ENCODE measurements at places on chromosomes 5 and 9.
A peak's percentile ranks its signal among the peaks of the same experiment; 100 is the strongest.

GRCh38 chr5:42840269-42840668 is 28.6 kb upstream of the SELENOP start:
- DNase-seq: no peak

- DNase-seq: peak; percentile 71
These were observed 456.6 kb downstream of the RAB3C start for GRCh38 chr5:59039296-59040023.

DNA sequence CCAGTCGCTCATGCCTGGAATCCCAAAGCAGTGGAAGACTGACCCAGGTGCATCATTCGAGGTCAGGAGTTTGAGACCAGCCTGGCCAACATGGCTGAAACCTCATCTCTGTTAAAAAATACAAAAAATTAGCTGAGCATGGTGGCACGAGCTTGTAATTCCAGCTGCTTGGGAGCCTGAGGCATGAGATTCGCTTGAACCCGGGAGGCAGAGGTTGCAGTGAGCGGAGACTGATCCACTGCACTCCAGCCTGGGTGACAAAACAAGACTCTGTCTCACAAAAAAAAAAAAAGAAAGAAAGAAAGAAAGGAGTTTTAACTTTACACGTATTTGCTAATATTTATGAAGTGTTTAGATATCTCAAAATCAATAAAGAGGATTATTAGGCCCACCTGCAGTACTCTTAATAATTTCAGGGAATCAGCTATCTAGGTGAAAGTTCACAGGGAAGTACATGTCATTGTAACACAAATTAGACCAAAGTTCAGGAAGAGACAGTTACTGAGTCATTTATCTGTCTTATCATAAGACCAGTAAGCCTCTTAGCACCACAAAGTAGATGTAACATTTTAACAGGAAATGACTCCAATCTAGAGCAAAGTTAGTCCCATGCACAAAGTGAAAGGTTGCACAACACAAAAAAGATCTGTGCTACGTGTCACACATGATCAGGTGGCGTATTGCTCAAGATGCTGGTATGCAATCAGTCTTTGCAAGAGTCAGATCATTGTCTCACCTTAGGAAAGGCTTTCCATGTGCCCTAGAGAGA is 34.1 kb upstream of the PLIN2 start:
- DNase-seq: no peak

DNA sequence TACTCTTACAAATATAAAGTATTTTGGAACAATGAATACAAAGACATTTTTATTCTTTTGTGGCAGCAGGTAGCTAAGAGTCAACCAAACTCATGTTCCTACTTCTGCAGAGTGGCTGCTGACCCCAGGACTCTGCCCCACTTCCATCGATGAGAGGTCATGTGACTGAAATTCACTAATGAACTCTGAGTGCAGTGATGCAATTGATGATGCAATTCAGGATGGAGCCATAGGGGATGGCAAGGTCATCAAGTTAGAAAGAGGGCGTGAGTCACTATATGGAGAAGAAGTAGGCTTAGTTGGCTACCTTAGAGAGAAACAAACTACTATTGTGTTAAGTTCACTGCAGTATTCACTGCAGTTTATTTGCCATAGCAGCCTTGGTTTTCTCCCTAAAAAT is 340.4 kb downstream of the CTNND2 start:
- no peak for DNase-seq

- no peak for DNase-seq
These were observed 75.1 kb downstream of the KCNT1 start for GRCh38 chr9:135776893-135777622.

DNA sequence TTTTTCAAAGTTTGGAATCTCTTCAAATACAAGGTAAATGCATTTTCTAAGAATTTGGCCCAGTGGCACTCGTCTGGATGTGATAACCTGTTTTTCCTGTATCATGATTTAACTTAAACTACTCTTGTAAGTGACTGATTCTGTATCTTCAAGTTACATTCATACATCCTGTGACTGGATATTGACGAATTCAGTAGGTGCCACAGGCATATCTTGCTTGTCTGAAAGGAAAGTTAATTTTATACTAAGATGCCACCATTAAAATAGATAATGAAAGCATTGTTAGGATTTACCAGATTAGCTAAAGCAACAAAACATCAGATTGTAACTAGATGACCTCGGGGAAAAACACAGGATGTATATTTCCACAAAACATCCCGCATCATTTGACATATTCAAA is 175.3 kb upstream of the ZNF608 start:
- DNase-seq: no peak

- peak; percentile 76 for DNase-seq
These were observed 52.4 kb downstream of the AHRR start for GRCh38 chr5:373710-374602.

DNA sequence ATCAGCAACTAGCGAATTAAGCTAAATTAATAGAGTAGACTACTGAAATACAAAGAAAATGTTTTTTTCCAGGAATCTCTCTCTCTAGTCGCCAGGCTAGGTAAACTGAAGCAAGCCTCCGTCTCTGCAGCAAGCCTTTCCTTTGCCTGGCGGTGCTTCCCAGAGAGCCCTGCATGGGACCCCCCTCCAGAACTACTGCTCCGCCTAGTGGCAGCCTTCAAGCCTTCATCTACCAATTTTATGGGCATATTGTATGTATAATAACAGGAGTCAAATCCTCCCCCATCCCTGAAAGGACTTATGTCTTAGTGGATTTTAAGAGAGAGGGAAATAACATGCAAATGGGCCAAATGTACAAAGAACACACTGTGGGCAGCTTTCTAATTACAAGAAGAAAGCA is 241.9 kb downstream of the SAXO1 start:
- no peak for DNase-seq

DNA sequence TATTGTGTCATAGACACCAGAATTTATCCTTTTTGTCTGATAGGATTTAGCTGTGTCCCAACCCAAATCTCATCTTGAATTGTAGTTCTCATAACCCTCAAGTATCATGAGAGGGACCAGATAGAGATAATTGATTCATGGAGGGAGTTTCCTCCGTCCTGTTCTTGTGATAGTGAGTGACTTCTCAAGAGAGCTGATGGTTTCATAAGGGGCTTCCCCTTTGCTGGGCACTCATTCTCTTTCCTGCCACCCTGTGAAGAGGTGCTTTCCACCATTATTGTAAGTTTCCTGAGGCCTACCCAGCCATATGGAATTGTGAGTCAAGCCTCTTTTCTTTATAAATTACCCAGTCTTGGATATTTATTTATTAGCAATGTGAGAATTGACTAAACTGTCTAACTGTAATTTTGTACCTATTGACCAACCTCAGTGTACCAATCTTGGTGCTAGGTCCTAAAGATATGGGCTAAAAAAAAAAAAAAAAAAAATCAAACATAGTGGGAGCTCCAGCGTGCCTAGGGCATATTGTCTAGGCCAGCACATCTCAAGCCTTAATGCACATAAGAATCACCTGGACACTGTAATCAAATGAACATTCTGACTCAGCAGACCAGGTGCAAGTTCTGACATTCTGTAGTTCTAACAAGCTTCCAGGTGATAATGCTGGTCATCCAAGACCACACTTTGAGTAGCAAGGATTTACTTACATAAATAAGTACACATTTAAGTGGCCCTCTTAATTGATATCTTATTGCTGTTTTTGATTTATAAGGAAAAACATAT is 30.5 kb downstream of the ST8SIA4 start:
- no peak for DNase-seq

DNA sequence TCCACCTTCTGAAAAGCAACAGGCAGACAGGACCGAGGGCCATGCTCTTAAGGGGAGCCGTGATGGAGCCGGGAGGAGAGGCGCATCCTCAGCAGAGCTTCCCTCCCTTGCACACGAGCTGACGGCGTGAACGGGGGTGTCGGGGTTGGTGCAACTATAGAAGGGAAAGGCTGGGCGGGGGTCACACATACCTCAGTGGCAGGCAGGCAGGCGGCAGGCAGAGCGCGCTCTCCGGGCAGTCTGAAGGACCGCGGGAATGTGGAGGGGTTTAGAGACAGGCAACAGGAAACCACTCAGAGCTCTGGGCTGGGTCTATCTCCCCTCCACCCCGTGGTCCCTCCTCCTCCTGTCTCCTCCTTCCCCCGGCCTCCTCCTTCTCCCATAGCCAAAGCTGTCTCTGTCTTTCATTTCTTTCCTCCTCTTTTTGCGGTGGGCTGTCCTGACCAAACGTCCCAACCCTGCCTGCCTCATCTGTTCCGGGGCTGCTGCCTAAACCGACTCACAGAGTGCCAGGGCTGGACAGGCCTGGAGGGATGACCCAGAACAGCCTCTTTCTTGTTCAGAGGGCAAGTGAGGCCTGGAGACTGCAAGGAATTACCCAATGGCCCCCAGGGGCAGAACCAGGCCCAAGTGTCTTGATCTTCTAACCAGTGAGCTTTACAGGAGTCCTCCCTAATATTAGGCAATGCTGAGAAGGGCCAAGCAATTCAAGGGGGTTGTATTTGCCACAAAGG is at the start of gene SPARC:
SPARC (minus strand) TSS at position 242 of the 734 bp plus-strand sequence. CDS start 10,727 bp downstream, outside the sequence.
- no peak for DNase-seq

GRCh38 chr5:958701-959571 is 49.7 kb upstream of the NKD2 start:
- no peak for DNase-seq

- no peak for DNase-seq
These were observed 2.2 kb upstream of the TGFBI start for GRCh38 chr5:136026636-136027035.

GRCh38 chr9:127854184-127854806 is at the start of gene ENG:
Gene ENG, minus strand, starts transcription at chr9:127854658. Its CDS starts 303 bp downstream, at chr9:127854355.
- DNase-seq: no peak

GRCh38 chr5:29935371-29935770 is 1258.1 kb upstream of the CDH6 start:
- no peak for DNase-seq

GRCh38 chr5:22496666-22497065 is 356.5 kb downstream of the CDH12 start:
- no peak for DNase-seq

GRCh38 chr5:147852365-147852764 is 20.9 kb upstream of the SPINK1 start:
- no peak for DNase-seq

DNA sequence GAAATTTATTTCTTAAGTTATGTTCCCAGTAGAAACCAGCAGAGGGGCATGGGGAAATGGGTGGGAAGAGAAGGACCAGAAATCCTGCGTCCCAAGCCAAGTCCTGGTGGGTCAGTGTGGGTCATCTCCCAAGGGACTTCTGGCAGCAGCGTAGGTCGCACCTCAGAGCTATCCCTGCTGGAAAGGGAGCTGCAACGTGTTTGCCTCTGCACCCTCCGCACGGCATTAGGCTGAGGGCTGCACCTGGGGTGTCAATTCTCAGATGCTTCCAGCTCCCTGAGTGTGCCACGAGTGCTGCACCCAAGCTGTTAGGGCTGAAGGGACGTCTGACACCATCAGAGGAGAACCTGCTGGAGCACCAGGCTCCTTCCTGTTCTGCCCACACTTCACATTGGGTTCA is 182.8 kb downstream of the CACNA1B start:
- DNase-seq: no peak

DNA sequence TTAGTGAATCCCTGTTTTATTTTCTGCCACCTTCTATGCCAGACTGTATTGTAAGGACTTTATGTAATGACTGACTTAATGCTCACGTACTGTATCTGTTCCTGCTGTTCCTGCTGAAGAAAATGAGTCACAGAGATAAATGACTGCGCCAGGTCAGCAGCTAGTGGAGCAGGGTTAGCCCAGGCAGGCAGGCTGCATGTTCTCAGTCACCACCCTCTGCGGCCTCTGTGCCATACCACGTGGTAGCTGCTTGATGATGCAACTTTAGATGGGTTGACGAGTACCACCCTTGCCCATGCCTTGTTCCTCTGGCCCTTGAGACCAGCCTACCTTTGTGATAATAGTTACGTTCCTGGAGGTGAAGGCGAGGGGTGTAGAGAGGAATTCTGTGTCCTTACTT is 161.9 kb downstream of the TRIO start:
- no peak for DNase-seq

- no peak for DNase-seq
These were observed 59.2 kb downstream of the PPIC start for GRCh38 chr5:122977319-122977718.

GRCh38 chr5:58378613-58379390 is 81.1 kb downstream of the PLK2 start:
- no peak for DNase-seq

DNA sequence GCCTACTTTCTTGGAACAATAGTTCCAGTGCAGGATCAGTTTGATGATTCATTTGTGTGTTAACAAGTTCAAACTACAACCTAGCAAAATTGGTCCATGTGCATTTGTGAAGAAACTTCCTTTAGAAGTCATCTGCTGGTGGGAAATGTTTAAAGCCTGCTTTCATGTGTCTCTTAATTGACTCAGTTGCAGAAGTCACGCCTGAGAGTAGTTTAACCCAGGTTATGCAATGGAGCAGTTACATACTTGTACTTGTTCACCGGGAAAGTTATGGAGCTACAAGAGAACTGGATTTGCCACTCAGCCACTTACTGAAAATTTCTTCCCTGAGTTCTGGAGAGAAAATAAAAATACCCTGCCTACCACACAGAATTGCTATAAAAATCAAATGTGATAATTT is 1397.8 kb downstream of the PTPRD start:
- no peak for DNase-seq

DNA sequence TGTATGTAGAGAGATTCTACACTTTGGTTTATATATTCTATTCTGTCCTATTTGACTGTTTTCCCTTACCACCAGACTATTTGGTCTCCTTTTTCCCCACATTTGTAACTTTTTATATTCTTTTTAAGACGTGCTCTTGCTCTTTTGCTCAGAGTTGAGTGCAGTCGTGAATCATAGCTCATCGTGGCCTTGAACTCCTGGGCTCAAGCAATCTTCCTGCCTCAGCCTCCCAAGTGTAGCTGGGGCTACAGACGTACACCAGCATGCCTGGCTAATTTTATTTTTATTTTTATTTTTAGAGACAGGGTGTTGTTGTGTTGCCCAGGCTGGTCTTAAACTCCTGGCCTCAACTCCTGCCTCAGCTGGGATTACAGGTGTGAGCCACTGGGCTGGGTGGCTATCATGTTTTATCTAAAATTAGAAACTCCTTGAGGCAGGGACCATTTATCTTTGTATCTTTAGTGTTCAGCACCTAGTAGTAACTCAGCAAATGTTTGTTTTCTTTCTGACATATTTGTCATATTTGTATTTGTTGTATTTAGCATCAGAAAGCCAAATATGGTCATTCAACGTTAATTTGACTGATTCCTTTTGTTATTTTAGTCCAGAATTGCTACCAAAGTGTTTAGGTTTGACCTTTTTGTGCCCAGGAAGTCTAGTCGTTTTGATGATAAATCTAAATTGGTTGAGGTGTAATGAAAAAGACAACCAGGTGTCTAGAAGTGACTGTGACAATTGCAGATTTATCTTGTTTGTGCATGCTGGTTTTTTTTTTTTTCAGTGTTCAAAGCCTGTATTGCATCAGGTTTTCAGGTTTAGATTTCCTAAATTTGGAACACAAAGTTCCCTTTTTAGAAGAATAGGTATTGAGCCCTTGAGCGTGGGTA is 44.3 kb downstream of the ERBIN start:
- DNase-seq: no peak
